ENCODE measurements at places on chromosomes 1 and 21. TPM values are rescaled to one million over a fixed set of nuclear protein-coding genes. Genes with fewer than 3 reads are reported as not detected.

DNA sequence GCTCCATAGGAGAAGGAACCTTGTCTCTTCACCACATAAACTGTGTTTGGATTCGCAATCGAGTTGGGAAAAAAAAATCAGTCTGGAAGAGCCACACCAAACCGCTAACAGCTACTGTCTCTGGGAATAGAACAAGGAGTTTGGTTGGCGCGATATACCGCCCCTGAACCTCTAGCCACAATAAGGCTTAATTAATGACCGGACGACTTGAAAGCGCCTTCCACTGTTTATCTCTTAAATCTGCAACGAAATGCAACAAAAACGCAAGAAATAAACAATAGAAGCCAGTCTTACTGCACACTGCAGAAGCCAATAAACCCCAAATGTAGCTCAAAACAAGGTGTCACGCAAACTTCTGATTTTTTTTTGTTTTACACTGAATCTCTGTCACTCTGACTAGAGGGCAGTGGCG lies 10.9 kb downstream of the BTBD19 start:
- DNase-seq = no peak

GRCh38 chr1:51301844-51302162 lies 28.6 kb downstream of the TTC39A start:
- DNase-seq = no peak

GRCh38 chr1:54240741-54241335 lies 40.9 kb downstream of the MRPL37 start:
- DNase-seq = no peak

- DNase-seq = no peak
These were observed 45.4 kb downstream of the RCAN1 start for GRCh38 chr21:34569381-34569979.

GRCh38 chr1:7893529-7894180 lies 40.8 kb upstream of the UTS2 start:
- no peak for DNase-seq

DNA sequence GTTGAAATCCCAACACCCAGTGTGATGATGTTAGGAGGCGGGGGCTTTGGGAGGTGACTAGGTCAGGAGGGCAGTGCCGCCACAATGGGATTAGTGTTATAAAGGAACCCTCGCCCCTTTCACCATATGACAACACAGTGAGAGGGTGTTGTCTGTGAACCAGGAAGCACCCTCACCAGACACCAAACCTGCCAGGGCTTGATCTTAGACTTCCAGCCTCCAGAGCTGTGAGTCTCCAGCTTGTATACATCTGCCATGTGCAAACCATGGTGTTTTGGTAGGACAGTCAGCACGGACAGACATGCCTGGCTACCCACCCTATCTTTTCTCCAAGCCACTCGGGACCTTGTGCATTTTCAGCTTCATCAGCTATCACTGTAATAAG lies 4.0 kb downstream of the TRIM11 start:
- DNase-seq = no peak

The LRRC7 gene
- not detected for total RNA-seq

- no peak for DNase-seq
These were observed 97.2 kb upstream of the ZNF678 start for GRCh38 chr1:227466039-227466645.

The ZNF683 gene
- total RNA-seq = 26.3 TPM

The TSPEAR gene
- not detected for total RNA-seq

GRCh38 chr1:78718566-78718965 lies 68.9 kb downstream of the IFI44 start:
- DNase-seq = no peak

DNA sequence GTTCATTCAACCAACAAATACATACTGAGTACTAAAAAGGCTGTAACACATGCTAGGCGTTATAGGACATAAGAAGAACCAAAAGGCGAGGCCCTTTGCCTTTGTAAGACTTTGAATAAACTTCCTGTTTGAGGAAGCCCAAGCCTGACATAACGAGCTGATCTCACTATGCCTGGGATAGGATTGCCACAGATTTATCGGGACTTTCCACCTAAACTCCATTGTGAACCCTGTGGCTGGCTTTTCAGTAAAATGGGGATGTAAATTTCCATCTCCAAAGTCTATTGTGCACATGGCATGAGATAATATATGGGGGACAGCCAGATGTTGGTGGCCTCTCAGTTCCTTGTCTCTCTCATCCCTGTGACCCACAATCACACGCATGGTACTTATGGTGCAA lies 41.9 kb downstream of the LMO4 start:
- no peak for DNase-seq

The SMIM1 gene
- not detected for total RNA-seq

GRCh38 chr1:196071447-196071846 lies 536.8 kb downstream of the KCNT2 start:
- DNase-seq = no peak

All from activated CD8-positive, alpha-beta memory T cell treated with anti-CD3 and anti-CD28 coated beads, Interleukin-2, amount 10 ng/mL, durations not matched to agents 7 days and 5 days (primary cell).